ENCODE measurements at places on chromosomes 7 and 10.

- no peak for DNase-seq
These were observed 17.6 kb downstream of the CDNF start for GRCh38 chr10:14820010-14820774.

DNA sequence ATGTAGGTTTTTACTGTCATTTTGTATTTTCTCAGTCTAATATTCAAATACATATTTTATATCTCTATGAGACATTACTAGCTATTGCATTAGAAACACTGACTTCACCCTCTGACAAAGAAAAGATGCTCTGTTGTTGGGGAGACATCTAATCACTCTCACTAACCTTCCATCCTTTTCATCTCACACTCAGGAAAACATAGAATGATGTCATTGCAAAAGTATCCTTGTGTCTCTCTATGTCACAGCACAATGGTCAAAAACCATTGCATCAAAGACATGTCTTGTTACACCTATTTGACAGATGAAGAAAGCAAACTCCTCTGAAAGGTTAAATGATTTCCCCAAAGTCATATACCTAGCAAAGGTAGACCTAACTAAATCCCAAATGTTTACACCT lies 231.3 kb upstream of the PTN start:
- no peak for DNase-seq

GRCh38 chr10:130547368-130547767 lies 411.2 kb downstream of the GLRX3 start:
- DNase-seq, result no peak

DNA sequence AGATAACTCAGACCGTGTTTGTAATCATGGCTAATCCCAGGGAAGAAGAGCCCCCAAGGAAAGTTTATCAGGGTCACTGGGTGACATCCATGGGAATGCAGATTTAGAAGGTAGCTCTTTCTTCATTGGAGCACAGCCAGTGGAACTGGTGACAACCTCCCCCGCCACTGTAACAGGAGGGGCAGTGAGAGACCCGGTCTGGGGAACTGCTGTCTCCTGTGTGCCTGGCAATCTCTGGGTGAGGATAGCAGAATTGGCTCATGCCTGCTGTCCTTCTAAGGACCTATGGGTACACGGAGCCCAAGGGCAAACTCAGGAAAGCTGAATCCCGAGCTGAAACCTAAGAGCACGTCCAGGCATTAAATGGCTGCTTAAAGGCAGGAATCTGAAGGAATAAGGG lies 341.6 kb downstream of the ABCA13 start:
- DNase-seq, result no peak

DNA sequence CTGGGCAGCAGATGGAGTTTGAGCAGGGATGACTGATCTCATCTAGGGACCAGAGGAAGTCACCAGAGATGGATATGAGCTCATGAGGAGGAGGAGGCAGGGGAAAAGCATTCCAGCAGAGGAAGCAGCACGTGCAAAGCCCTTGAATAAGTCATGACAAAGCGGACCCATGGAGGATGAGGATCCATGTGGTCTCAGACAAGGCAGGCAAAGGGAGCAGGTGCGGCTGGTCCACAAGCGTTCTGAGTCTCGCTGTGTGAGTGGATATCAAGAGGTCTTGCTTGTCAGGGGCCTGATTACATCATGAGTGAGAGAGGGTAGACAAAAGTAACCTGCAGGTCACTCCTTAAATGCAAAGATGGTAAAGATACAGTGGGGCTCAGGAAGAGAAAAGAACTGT lies 307.6 kb downstream of the GRID1 start:
- DNase-seq, result no peak

- DNase-seq, result no peak
These were observed 222.4 kb downstream of the SORCS1 start for GRCh38 chr10:106942035-106942662.

DNA sequence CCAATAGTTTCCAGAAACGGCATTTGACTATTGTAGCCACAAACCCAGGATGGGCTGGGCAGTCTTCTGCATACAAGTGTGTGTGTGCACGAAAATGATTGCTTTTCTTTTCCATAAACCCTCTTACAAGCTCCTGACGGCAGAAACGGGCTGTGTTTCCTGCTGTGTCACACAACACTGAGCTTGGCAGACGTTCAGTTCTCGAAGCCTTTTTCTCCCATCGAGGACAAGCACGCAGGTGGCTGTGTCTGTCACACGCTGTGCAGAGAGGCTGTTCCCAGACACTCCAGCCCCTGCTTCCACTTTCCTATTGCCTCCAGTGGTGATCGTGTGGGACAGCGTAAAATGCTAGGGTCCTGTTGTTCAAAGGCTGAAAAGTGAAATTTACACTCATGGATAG lies 32.1 kb downstream of the RBAK start:
- DNase-seq, result no peak

DNA sequence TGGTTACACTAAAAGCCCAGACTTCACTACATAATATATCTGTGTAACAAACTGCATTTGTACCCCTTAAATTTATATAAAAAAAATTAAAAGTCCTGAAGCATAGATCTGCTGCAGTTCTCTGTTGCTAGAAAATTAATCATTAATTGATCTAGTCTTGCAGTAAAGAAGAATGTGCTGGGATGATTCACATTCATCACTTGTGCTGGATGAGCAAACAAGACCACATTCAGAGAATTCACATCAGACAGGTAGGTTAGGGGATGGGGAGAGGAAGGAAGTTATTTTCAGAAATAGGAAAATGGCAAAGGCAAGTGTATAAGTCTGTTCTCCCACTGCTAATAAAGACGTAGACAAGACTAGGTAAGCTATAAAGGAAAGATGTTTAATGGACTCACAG lies 1019.0 kb downstream of the KCNMA1 start:
- DNase-seq, result no peak

DNA sequence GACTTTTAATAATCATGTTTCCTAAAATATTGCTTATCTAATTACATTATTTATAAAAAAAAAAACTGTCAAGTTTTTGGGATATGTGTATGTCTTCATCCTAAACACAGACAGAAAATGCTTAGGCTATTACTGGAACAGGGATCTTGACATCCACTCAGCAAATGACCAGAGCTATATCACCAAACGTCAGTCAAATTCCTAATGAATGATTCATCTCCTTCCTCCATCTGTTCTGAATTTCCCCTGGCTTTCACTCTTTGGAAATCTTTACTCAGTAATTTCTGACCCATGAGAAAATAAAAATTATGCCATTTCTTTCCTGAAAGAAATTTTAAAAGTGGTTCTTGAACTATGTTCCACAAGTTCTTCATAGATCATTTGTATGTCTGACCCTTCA lies 552.4 kb upstream of the KCND2 start:
- no peak for DNase-seq

- DNase-seq, result no peak
These were observed 24.3 kb downstream of the TECTB start for GRCh38 chr10:112307358-112308124.

- no peak for DNase-seq
These were observed 272 bp upstream of the GJC3 start for GRCh38 chr7:99929730-99930053.

GRCh38 chr7:158050441-158050977 lies 537.1 kb downstream of the PTPRN2 start:
- no peak for DNase-seq

DNA sequence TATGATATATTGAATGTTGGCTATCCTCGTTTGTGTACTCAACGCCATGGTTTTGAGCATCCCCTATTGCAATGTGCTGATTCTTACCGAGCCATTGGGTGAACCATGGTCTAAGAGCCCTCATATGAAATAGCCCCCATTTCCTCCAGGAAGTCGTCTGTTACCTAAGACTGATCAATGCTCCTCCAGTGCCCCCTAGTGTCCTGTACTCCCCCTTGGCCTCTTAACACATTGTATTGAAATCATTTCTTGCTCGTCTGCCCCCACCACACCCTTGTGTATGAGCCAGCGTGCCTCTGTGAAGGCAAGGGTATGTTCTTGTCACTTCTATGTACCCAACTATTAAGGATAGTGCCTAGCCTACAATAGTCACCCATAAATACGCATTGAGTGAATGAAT lies 11.2 kb upstream of the SLC35B4 start:
- DNase-seq, result peak; percentile 4

DNA sequence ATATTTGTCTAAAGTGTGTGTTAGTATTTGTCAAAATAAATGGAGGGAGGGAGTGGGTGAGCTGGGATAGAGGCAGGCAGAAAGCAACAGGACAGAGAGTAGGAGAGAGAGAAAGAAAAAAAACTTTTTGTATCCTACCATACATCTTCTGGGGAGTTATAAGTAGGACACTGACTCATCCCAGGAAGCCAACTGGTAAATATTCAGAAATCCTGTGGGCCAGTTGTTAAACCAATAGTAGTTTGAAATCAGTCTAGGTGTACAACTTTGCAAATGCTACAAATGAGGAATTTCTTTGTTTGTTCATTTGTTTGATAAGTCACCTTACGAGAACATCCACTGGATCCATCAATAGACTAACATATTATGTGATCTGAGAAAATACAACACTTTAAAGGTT lies 980.9 kb downstream of the GATA3 start:
- no peak for DNase-seq

DNA sequence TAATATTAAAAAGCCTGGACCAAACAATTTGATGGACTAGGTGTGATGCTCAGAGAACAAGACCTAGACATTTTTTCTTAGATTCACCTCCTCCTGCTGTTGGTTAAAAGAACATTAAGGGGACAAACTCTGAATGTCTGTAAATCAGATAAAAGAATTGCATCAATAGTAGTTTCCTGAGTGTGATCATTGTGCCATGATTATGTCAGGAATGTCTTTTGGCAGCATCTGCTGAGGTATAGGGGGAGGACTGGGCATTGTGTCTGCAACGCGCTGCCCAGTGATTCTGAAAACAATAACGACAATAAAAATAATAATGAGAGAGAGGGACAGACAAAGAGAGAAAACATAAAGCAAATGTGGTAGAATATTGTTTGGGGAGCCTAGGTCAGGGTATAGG lies 6.9 kb downstream of the C7orf57 start:
- no peak for DNase-seq

DNA sequence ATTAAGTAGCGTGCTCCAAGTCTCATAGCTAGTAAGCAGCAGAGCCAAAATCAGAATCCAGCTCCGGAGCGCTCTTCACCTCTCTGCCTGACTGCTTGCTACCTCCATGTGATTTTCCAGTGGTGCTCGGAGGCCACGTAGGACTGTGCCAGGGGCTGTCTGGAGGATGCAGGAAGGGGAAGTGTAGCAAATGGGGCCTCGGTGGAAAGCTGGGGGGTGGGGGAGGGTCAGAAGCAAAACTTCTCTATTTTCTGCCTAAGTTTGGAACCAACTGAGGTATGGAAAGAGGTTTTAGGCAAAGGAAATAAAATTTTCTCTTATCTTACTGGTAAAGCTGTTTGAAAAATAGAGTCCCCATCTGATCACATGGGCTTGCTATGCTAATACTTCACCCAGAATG lies 108.7 kb downstream of the TBXAS1 start:
- DNase-seq, result no peak

DNA sequence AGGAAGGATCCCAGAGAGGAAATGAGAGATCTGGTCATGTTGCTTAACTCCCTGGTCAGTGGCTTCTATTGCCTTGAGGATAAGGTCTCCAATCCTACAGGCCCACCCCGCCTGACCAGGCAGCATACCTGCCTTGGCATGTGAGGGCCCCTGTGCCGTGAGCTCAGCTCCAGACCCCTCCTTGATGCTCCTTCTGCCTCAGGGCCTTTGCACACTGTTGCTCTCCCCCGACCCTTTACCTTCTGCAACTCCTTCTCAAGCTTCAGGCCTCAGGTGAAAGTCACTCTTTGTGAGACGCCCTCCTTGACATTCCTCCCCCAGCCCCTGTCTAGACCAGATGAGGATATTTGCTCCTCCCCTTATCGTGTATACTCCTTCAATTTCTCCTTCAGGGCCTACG lies 62.8 kb downstream of the FAM241B start:
- no peak for DNase-seq

DNA sequence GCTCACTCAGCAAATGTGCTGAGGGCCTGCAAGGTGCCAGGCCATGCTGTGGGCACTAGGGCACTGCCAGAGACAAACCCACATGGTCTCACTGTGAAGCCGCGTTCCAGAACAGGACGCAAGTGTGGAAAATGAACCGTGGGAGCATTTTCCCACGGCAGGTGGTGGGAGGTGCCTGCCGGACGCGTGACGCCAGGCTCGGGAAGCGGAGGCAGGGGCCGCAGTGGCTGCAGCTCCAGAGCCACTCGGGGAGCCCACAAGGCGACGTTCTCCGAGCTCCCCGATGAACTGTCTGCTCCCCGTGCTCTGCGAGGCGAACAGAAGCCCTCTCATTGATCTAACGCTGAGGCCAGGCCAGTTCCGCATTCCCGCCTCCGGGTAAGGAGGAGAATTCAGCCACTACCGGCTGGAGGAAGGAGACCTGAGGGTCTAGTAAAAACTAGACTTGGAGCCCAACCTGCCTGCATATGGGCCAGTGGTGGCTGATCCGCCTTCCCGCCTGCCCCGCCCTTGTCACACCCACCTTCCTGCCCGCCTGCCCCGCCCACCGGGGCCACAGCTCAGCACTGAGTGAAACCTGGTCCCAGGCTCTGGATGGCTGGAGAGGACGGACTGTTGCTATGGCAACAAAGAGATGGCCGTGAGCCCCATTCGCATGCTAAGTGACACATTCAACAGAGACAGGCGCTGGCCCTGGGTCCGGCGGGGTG lies 13.1 kb downstream of the ADGRA1 start:
- DNase-seq, result no peak

- DNase-seq, result peak; percentile 7
These were observed 46.3 kb upstream of the RNF216 start for GRCh38 chr7:5827755-5828154.

DNA sequence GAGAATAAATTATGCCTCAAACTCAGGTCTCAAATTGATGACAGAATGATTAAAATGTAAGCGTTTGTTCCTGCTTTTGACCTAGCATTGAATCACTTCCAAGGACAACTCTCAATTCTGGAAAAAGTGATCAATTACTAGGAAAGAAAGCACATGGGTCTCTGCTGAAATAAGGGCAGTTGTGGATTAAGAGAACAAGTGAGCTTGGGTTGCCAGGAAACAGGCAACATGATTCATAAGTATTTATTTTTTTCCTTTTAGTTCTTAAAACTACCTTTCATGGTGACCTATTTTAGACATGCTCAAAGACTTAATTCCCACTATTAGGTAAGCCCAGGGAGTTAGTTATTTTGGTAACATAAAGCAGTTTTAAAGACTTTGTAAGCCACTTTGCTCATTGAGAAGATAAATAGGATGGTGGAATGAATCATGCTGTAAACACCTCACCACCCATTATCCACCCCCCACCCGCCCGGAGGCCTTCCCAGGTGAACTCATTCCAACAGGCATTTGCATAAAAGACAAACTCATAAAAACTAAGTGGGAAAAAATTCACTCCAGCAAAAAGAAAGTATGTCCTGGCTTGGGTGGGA lies 728.3 kb downstream of the SORCS1 start:
- no peak for DNase-seq
